ENCODE measurements at places on chromosomes 7 and 10. TPM values are rescaled to one million over a fixed set of nuclear protein-coding genes. Genes with fewer than 3 reads are reported as not detected.
A peak's percentile ranks its signal among the peaks of the same experiment; 100 is the strongest.

DNA sequence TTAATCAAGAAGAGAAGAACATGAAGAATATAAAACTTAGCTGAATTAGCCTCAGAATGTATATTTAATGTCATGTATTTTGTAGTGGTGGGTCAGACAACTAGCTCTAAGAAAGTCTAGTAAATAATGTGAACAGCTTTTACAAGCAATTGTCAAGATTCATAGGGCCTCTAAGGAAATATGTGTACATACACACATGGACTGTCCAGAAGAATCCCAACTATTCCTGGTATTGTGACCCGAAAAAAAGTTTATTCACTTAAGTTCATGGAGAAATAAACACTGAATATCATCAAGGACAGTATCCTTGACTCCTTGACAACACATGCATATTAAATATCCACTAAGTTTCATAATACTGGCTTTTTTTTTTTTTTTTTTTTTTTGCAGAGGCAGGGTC is 11.4 kb upstream of the TWIST1 start:
- DNase-seq: no peak

The CRHR2 gene
- total RNA-seq: not detected

The CLRN3 gene
- not detected for total RNA-seq

The HDAC9 gene
- 42.2 TPM for total RNA-seq

DNA sequence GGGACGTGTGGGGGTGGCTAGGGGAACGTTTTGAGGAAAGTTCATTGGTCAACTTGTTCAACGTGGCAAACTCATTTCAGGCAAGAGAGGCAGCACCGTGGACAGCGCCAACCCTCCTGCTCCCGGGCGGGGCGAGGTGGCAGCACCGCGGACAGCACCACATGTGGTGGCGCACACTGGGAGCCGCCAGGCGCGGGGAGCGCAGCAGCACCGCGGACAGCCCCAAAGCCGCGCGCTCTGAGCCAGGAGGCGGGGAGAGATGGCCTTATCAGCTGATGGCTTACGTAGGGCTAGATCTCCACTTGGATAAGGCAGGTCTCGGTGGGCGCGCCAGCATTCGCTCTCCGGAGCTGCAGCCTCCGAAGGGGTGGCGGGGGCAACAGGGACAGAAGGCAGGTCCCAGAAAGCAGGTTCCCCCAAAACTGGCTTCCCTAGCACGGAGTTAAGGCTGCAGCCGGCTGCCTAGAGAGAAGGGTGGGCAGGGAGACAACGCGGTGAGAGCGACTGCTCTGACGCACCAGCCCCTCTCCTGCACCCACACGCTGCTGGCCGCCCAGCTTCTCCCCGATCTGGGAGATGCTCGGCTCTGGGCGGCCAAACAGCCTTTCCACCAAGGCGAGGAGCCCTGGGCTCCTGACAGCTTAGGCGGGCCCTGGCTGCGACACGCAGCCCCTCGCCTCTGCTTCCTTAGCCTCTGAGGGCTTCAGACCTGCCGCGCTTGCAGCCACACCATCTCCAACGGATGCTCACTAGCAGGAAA is at the start of gene HTR5A:
Gene HTR5A, plus strand, starts transcription at position 333 of the 760 bp plus-strand sequence. CDS start 576 bp downstream, outside the sequence.
- DNase-seq: peak; percentile 93
